ENCODE measurements at places on chromosomes 7 and 10.

DNA sequence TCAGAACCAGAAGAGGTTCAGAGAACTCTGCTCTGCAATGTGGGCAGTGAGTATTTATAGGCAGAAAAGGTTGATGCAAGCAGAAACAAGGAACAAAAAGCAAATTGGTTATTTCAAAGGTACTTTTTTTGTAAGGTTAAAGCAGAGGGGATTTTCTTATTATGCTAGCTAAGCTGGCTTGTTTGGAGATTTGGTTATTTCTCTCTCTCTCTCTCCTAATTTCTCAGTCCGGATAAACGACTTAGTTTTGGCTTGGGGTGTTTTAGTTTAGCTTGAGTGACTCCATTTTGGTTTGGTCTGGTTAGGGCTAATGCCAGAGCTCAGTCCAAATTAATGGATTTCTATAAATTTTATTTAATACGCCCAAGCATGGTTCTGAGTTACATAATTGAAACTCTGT, 566.8 kb downstream of the SH2D4B start:
- no peak for DNase-seq

- DNase-seq, result no peak
Observed at GRCh38 chr7:122394512-122394911, 90.0 kb upstream of the FEZF1 start.

GRCh38 chr10:6928586-6928985, 348.5 kb upstream of the PRKCQ start:
- no peak for DNase-seq

DNA sequence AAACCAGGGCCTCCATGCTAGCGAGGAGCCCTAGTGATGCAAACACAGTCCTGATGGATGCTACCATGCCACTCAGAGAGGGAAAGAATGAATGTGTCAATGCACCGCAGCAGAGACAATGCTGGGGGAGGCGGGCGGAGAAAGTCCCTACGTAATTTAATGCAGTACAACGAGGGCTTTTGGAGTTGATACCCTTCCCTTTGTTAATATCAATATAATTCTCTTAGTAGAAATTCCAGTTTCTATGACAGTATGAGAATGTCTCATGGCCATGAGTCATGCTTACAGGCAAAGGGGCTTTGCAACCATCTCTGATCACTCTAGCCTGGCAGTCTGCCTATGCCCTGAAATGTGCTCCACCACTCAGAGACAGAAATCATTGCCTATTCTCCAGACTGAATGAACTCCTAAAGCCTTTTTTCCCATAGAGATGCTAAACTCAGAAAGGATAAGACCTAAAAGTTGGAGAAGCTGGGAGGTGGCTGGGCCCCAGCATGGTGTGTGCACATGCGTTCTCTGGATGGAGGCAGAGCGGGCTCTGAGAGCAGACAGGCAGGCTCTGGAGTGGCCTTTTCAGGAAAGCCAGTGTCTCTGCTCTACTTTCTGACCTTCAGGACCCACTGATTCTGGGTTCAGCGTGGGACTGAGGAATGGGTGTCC, 20.3 kb upstream of the GIMAP2 start:
- no peak for DNase-seq

GRCh38 chr10:91033324-91033950, 112.5 kb upstream of the ANKRD1 start:
- no peak for DNase-seq

DNA sequence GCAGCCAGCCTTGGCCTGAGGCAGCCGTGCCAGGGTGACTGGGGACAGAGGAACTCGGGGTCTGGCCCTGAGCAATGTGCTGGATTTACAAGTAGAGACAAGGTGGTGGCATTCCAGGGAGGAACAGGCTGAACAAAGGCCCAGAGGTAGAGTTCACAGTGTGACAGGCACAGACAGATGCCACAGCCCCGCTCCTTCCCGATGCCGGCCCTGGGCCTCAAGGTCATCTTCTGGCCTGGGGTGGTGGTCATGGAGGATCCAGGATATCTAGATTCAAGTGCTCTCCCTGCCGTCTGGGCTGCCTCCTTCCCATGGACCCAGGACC, 68.9 kb upstream of the COL13A1 start:
- DNase-seq, result no peak

- no peak for DNase-seq
Observed at GRCh38 chr7:74228951-74229900, 19.4 kb downstream of the LAT2 start.

DNA sequence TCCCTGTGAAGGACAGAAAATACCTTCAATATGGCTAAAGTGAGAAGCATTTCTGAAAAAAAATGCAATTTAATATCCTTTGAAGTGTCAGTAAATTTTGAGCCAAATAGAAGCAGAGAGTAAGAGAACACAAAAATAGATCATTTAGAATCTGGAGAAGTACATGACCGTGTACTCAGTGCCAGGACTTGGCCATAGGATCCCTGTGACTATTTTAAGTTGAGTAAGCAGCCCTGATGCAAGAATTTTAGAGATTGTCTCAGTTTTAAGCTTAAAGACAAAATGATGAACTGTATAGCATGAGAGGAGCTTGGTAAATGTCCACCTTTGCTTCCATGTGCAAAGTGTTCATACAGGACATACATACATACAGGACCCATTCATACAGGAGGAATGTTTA, 2.5 kb downstream of the PTER start:
- DNase-seq, result no peak

DNA sequence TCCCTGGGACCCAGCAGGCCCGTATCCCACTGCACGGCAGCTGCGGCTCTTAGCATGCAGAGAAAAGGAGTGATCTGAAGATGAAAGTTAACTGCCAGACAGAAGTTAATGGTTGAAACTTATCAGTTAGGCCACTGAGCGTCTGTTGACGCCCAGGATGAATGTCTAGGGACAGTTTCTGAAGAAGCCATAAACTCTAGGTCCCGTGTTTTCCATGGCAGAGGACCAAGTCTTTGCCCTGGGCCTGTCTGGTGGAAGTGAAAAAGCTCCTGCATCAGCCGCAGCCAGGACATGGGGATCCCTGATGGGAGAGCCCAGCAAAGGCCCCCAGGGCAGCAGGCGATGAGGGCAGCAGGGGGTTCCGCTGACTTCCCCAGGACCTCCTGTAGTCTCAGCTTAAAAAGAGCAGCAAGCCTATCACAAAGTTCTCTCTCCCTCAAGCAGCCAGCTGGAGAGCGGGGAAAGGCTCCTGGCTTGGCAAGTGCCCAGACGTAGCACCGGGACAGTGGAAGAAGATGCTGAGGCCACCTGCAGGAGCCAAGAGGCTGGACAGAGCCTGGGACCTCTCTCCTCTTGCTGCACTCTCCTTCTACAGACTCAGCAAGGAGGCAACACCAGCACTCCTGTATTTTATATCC, 79.6 kb downstream of the TNS3 start:
- no peak for DNase-seq

DNA sequence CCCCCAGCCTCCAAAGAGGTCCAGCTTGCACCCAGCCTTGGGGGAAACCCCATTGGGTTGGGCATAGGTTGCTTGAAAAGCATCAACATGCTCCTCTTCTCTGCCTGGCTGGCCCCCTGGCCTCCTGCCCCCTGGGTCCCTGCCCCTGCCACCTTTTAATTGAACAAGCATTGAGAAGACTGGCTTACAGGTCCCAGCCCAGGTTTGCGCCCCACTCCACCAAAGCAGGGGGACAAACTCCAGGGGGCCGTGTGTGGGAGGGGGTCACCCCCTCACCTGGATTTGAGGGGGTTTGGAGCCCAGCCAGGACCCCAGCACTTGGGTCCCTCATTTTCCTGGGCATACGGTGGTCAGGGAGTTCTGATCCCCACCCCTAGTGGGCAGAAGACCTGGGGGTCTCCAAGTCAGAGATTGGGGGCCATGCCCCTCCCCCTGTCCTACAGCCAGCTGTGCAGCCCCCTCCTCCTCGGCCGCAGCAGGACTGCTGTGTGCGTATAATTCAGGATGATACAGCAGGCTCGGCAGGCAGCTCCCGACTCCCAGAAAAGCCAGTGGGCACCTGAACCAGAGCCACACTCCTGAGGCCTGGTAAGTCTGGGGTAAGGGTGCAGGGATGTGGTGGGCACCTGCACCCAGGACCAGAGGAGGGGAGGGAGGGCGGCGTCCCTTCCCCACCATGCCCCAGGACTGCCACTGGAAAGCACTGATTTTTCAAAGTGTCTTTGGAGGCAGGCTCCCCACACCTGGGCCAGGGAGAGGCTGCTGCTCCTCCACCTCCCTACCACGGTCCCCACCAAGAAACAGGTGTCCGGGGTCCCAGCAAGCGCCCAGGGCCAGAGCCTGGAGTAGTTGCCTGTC, 1.7 kb downstream of the ELFN1 start:
- no peak for DNase-seq

GRCh38 chr7:73648593-73649332, 18.9 kb upstream of the VPS37D start:
- DNase-seq, result no peak

- no peak for DNase-seq
Observed at GRCh38 chr10:125017547-125018298, 75.8 kb downstream of the ZRANB1 start.

- no peak for DNase-seq
Observed at GRCh38 chr7:288671-289101, 1.3 kb upstream of the FOXL3 start.

DNA sequence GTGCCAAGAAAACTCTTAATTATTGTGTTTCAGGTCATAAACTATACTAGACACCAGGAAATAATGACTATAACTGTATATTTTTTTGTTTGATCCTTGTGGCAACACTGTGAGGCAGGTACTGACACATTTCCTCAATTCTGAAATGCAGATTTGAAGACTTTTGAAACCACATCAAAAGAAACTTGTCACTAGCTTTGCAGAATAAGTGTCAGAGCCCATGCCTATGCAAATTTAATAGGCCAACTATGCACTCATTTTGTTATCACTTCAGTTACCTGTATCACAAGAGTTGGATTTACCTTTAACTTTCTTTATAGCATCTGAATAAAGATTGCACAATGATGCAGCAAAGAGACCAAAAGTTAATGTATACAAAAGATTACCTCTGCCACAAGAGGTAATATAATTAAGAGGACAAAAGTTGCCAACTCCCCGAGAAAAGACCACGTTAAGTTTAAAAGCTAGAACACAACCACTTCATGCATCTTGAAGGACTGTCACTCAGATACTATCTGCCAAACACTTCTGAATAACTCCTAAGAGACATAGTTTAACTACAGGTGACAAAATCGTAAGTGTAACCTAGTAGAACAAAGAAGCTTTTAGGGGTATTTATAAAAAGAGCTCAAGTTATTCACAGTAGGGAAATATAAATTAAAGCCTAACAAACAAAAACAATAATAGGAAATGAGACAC, 80.5 kb downstream of the ELAPOR2 start:
- no peak for DNase-seq

DNA sequence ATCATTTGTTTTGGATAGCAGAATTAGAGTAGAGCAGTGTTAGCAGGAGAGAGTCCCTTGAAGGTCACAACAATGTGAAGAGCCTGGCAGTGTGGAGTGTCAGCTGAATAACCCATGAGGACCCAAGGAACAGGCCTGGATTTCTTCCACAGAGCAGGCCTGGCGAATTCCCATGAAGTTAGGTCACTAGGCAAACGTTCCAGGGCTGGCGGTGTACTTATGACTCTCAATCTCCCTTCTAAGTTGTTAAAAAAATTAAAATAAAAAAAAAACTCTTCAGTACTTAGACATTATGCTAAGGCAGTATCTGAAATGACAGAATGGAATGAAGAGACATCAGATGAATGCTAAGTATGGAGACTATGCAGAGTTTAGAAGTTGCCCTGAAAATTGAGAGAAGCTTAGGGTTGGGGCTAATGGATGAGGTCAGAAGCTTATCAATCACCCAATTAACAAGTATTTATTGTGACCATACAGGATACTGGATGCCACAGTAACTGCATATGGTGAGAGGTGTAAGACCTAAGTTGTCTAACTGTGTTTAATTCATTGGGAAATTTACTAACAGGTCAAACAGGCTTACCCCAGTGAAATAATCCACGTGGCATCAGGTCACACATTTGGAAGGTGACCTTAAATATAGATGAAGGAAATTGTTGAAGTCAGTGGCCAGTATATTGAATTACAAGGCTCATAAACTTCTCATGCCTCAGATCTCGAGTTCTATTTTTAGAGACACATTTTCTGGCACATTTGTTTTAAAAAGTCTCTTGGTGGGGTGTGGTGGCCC, 126.2 kb upstream of the NRP1 start:
- no peak for DNase-seq

DNA sequence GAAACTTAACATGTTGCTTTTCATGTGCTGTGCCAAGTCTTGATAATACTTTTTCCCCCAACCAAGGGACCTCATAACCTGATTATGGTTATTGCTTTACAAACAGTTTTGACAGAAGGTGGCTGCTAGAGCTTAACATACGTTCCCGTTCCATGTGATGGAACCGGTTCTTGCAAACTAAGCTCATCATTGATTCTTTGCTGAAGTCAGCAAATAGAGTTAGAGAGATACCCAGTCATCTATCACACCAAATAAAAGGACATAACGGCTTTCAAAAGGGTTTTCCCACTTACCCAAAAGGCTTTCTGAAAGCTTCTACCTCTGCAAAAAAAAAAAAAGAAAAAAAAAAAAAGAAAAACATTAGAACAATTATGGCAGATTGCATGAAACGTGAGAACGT, 230.3 kb upstream of the MDFIC start:
- no peak for DNase-seq

DNA sequence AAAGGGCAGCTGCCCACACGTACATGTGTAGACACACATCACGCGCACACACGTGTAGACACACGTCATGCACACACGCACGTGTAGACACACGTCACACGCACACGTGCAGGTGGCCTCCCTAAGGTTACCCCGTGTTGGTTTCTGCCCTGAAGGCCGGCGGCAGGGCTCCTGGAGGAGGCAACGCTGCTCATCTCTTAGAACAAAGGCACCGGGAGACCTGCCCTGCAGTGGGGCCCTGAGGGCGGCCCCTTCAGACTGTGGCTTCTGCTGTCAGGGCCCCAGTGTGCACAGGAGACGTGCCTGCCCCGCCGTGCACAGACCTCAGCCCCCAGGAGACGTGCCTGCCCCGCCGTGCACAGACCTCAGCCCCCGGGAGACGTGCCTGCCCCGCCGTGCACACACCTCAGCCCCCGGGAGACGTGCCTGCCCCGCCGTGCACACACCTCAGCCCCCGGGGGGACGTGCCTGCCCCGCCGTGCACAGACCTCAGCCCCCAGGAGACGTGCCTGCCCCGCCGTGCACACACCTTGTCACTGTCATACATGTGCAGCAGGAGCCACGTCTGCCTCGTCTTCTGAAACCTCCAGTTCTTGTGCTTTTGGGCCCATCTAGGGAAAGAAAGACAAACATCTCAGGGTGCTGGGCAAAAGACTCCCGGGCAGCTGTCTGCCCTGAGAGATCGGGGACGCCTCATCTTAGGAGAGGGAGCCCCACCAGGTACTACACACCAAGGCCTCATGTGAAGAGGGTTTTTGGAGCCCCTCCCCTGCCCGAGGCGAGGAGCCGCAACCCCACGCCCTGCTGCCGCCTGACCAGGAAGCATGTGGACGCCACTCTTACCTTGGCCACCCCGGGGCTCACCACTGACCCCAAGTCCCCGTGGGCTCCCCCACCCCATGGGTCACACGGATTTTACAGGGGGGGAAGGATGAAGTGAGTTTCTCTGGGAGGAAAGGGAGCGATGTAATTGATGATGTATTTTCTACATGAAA, 17.3 kb downstream of the CYP2W1 start:
- DNase-seq, result no peak

GRCh38 chr7:54705436-54705835, 53.6 kb downstream of the SEC61G start:
- DNase-seq, result no peak
